T-helper 2 cell treated with Interferon-gamma antibody and Interleukin-4, amounts not matched to agents 100 ng/mL and 5 ng/mL, for 36 hours (primary cell): ENCODE measurements at places on chromosomes 13 and 19. TPM values are rescaled to one million over a fixed set of nuclear protein-coding genes. Genes with fewer than 3 reads are reported as not detected.

TEX30 gene
- 47.2 and 51.2 TPM in 2 replicates for total RNA-seq

LGALS14 gene
- total RNA-seq: not detected in 2 replicates

ZNF383 gene
- 10.3 and 11.8 TPM in 2 replicates for total RNA-seq

GPR12 gene
- total RNA-seq: not detected in 2 replicates
